ENCODE measurements at places on chromosomes 13 and 19.

DNA sequence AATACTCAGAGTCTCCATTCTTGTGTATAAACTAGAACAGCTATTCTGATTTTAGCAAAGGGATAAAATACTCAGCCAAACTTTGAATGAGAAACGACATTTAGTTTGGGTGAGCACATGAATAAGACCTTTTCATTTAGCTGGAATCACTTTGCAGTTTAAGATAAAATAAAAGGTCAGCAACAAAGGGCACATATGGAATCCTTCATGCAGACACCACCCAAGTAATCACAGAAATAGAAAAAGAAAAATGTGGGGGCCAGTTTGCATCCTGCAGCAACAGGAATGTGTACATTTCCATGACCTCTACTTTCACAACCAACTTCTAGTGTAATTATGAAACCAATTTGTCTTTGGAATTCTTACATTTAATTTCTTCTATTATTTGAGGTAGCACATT is 1637.4 kb downstream of the PCDH9 start:
- no peak for DNase-seq

DNA sequence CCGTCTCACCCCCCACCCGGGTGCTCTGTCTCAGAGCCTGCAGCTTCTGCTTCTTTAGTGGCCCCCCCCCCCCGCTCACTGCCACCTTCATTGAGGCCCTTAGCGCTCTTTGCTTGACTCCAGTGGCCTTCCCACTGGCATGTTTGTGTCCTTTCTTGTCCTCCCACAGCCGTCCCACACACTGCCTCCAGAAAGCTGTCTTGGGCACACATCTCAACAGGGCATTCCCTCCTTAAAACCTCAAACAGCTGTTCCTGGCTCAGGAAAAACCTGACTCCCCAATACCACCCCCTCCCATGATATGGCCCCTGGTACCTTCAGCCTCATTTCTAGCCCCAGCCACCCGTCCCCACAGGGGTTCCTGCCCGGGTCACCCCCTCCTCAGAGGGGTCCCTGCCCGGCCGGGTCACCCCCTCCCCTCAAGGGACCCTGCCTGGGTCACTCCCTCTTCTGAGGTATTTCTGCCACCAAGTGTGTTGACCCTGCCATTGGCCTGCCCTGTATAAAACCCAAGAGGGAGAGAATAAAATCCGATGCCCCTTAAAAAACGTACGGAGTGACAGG is 8.9 kb downstream of the B3GLCT start:
- no peak for DNase-seq

- no peak for DNase-seq
Measured at GRCh38 chr13:107715496-107715895, 499.8 kb downstream of the LIG4 start.

DNA sequence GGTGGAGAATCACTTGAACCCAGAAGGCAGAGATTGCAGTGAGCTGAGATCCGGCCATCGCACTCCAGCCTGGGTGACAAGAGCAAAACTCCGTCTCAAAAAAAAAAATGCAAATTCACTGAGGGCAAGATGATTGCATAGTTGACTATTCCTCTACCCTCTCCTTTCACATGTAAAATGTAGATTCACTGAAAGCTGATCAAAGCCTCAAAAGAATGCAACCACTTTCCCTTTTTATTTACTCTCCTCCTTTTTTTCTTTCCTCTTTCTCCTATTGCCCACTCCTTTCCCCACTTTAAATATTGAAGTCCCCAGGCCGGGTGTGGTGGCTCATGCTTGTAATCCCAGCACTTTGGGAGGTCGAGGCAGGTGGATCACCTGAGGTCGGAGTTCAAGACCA is 6.3 kb downstream of the TEX101 start:
- DNase-seq, result no peak

- DNase-seq, result peak; percentile 98
Measured at GRCh38 chr19:38849860-38850435, at the start of gene HNRNPL. Gene HNRNPL, minus strand, starts transcription at chr19:38849986. Its CDS starts 20 bp downstream, at chr19:38849966.
